Esophagus squamous epithelium (tissue), 5 donors: ENCODE measurements at places on chromosomes 4 and X. TPM values are rescaled to one million over a fixed set of nuclear protein-coding genes. Genes with fewer than 3 reads are reported as not detected.

DNA sequence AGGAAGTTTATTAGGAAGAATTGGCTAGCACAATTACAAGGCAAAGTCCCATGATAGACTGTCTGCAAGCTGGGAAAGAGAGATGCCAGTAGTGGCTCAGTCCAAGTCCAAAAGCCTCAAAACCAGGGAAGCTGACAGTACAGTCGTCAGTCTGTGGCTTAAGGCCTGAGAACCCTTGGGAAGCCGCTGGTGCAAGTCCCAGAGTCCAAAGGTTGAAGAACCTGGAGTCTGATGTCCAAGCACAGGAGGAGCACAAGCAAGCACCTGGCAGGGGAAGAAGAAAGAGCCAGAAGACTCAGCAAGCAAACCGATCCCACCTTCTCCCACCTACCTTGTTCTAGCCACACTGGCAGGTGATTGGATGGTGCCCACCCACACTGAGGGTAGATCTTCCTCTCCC is 51.3 kb upstream of the TMEM150C start:
- no peak for DNase-seq
- no peak overlapping the region for H3K4me3 ChIP-seq
- H3K4me1 ChIP-seq = no peaks in the 10 kb centered on the region
- H3K36me3 ChIP-seq = no peaks in the 10 kb centered on the region
- H3K27me3 ChIP-seq = no peaks in the 10 kb centered on the region
- H3K27ac ChIP-seq = no peak overlapping the region

- H3K4me3 ChIP-seq = no peak overlapping the region
- no peaks in the 10 kb centered on the region for H3K4me1 ChIP-seq
- no peak for DNase-seq
- H3K27me3 ChIP-seq = no peaks in the 10 kb centered on the region
Observed at GRCh38 chr4:2689114-2689513, 67.0 kb downstream of the TNIP2 start.

DNA sequence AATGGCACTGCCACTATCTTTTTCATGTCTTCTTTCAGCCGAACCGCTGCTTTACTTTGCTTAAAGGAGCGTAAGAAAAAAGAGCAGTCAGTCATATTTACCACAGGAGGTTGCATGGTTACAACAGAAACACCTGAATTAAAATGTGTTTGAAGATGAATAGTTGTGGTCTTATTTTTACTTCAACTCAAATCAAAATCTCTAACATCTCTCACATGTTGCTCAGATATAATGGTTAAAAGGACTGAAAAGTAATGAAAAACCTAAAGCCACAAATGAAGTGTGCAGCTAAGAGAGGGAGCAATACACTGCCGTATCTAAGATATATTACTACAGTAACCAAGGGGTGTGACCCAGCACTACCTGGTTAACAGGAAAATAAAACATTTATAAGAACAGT is 27.4 kb downstream of the FAM13A start:
- no peak for DNase-seq
- H3K36me3 ChIP-seq = no peaks in the 10 kb centered on the region
- H3K4me3 ChIP-seq = no peak overlapping the region
- H3K27me3 ChIP-seq = no peaks in the 10 kb centered on the region

DNA sequence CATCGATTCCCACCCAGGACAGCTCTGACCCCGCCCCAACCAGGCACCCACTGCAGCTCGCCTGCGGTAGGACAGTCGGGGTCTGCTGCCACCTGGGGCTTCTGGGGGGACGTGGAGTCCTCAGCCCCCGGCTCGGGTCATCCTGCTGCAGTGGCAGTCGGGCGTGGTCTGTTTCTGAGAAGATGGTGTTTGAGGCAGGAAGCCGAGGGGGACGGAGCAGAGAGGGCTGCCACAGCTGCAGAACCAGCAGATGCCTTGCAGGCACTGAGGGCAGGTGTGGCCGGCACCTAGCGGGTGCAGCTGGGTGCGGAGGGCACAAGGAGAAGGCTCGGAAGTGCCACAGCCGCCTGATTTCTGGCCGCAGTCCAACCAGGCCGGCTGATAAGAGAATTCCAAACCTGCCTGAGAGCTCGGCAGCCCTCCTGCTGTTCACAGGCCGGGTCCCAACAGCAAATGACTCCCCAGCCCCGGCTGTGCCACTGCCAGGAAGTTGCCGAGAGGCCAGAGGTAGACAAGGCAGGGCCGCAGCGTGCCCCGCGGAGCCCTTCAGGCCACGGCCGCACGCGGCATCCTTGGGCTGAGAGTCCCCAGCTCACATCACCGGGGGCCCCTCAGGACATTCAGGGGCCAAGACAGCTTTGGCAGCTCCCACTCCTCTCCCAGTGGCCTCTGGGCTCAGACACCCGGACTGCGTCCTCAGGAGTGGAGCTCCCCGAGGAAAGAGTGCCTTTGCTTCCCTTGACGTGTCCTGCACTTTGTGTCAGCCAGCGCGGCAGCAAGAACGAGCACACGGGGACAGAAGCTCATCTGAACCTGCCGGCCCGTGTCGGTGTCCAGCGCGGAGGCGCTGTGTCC is 9.4 kb upstream of the CPLX1 start:
- DNase-seq = no peak
- H3K4me1 ChIP-seq = no peaks in the 10 kb centered on the region
- no peak overlapping the region for H3K27ac ChIP-seq
- no peaks in the 10 kb centered on the region for H3K27me3 ChIP-seq
- no peaks in the 10 kb centered on the region for H3K36me3 ChIP-seq

- no peaks in the 10 kb centered on the region for H3K4me1 ChIP-seq
- no peaks in the 10 kb centered on the region for H3K27me3 ChIP-seq
- H3K4me3 ChIP-seq = peak overlapping the region; percentile 4
- DNase-seq = no peak
- peaks cover 8% of the 10 kb centered on the region for H3K36me3 ChIP-seq
- H3K27ac ChIP-seq = peak overlapping the region; percentile 53
Observed at GRCh38 chr4:183636923-183637322, 22.1 kb downstream of the RWDD4 start.

DNA sequence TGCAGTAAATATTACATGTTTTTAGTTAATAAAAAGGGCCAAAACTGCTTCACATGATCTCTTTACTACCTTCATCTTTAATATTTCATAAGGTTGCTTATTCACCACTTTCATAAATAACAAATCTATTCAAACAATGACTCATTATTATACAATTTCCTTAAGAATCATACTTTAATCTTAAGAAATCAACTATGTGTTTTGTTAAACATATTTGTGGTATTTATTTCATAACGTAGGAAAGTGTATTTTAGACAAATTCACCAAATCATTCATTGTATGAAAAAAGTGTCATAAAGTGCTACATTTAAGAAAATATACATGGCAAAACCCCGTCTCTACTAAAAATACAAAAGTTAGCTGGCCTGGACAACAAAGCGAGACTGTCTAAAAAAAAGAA is 150.5 kb upstream of the RXFP1 start:
- H3K27ac ChIP-seq = no peak overlapping the region
- H3K4me3 ChIP-seq = no peak overlapping the region
- no peaks in the 10 kb centered on the region for H3K27me3 ChIP-seq
- no peak for DNase-seq
- no peaks in the 10 kb centered on the region for H3K4me1 ChIP-seq

DNA sequence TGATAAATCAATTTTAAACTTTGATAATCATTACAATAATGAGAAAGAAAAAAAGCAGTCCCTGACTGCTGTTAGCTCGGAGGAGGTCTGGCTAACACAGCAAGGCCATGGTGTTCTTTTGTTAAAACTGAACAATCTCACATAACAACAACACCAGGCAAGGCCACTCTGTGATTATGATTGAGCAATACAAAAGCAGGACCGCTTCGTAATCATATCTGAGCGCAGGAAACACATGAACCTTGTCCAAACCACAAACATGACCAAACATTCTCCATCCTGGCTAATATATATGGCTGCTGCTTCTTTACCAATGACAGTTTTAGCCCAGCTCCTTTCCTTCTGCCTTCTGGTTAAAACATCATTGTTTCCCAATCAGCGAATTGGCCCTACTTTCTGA is 76.8 kb upstream of the DDX53 start:
- H3K36me3 ChIP-seq = no peaks in the 10 kb centered on the region
- H3K27me3 ChIP-seq = no peaks in the 10 kb centered on the region
- no peak overlapping the region for H3K27ac ChIP-seq
- no peaks in the 10 kb centered on the region for H3K4me1 ChIP-seq
- H3K4me3 ChIP-seq = no peak overlapping the region

GRCh38 chr4:48706736-48707135 is 73.3 kb downstream of the FRYL start:
- no peak for DNase-seq
- no peak overlapping the region for H3K4me3 ChIP-seq
- H3K27ac ChIP-seq = no peak overlapping the region
- no peaks in the 10 kb centered on the region for H3K4me1 ChIP-seq
- no peaks in the 10 kb centered on the region for H3K36me3 ChIP-seq

DNA sequence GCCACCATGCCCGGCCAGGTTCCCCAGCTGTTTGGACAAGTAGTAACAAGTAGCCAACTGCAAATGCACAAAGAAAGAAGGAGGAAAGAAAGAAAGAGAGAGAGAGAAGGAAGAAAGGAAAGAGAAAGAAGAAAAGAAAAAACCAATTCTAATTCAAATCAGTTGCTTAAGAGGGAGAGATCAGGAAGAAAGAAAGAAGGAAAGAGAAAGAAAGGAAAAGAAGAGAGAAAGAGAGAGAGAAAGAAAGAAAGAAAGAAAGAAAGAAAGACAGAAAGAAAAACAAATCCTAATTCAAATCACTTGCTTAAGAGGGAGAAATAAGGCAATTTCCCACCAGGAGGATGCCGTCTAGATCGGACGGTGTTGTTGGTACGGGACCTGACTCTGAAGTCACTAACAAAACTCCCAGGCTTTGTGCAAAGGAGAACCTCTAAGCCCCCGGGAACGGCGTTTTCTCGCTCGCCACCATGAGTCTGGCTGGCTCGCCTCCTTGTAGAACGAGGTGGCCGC is 95.5 kb upstream of the PPP2R3B start:
- no peaks in the 10 kb centered on the region for H3K27me3 ChIP-seq
- no peaks in the 10 kb centered on the region for H3K36me3 ChIP-seq
- DNase-seq = no peak

DNA sequence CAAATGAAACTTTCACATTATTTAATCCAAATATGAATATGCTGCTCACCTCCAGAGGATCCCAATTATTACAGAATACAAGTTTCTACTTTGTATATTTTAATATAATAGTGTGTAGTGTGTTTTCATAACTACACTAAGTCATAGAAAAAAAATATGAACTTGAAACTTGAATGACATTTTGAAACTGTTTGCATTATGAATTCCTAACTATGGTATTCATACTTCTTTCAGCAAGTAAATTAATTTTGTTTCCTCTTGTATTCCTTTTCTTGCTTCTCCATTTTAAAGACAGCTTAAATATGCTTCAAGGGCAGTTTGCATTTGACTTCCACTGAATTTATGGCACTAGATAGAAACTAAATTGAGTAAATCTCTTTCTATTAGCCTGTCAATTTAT is 177.1 kb downstream of the BMPR1B start:
- DNase-seq = no peak
- no peak overlapping the region for H3K4me3 ChIP-seq
- no peaks in the 10 kb centered on the region for H3K36me3 ChIP-seq
- no peak overlapping the region for H3K27ac ChIP-seq

- H3K36me3 ChIP-seq = no peaks in the 10 kb centered on the region
- no peak overlapping the region for H3K27ac ChIP-seq
- no peaks in the 10 kb centered on the region for H3K27me3 ChIP-seq
- no peak overlapping the region for H3K4me3 ChIP-seq
- DNase-seq = no peak
Observed at GRCh38 chr4:87260477-87260876, 40.1 kb upstream of the KLHL8 start.

DNA sequence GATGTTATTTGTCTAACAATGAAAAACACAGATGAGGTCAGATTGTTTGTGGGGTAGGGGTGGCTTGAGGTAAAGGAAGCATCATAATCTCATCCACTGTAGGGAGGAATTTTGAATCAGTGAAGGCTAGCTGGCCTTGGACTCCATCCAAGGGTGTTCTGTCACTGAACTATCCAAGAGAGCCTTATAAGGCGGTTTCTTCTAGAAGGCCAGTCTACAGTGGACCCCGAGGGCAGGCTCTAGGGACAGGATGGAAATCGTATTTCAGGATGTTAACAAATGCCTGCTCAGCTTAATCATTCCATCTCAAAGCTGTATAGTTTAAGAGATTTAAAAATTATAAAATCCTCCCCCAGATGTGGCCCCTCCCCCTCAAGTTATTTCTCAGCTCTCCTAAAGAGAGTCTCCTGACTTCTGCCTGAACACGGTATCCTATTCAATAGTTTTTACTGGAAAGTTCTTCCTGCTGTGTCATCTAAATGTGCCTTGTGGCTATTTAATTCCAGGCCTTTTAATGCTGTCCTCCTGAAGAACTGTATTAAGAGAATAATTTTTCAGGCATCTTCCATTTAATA is 8.0 kb downstream of the IGFBP7 start:
- H3K27ac ChIP-seq = peak overlapping the region; percentile 82
- H3K4me3 ChIP-seq = no peak overlapping the region
- no peak for DNase-seq
- H3K36me3 ChIP-seq = no peaks in the 10 kb centered on the region
- no peaks in the 10 kb centered on the region for H3K27me3 ChIP-seq
- peaks cover 31% of the 10 kb centered on the region for H3K4me1 ChIP-seq

H2BW1 gene
- not detected for total RNA-seq

VCX2 gene
- total RNA-seq = not detected
